ENCODE measurements at places on chromosomes 11 and 22. TPM values are rescaled to one million over a fixed set of nuclear protein-coding genes. Genes with fewer than 3 reads are reported as not detected.

GRCh38 chr11:28739489-28740280, 631.5 kb downstream of the METTL15 start:
- no peak for DNase-seq

CLP1 gene
- polyA plus RNA-seq: 36.7 TPM

DNA sequence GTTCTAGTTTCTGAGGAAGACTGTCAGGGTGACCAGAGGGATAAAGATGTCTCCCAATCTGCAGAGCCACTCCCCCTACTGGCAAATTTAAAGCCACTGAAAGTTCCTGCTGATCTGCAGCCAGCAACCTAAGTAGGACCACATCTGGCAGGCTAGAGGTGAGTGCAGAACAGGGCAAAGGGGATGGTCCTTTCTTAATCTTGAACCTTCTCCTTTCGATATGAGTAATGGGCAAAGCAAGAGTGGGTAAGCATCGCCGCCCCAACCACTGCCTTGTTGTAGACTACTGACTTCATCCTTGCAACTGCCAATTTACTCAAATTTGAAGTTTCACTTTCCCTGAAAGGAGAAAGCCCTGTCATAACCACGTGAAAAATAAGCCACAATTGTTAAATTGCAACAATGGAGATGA, 30.7 kb downstream of the SCUBE2 start:
- no peak for DNase-seq

TSSK2 gene
- polyA plus RNA-seq: not detected

- no peak for DNase-seq
Measured at GRCh38 chr11:121451178-121451985, 732 bp upstream of the SORL1 start.

FOSL1 gene
- polyA plus RNA-seq: 0.17 TPM

- no peak for DNase-seq
Measured at GRCh38 chr11:92443199-92443598, 218.6 kb downstream of the FAT3 start.

TENM4 gene
- not detected for polyA plus RNA-seq

DNA sequence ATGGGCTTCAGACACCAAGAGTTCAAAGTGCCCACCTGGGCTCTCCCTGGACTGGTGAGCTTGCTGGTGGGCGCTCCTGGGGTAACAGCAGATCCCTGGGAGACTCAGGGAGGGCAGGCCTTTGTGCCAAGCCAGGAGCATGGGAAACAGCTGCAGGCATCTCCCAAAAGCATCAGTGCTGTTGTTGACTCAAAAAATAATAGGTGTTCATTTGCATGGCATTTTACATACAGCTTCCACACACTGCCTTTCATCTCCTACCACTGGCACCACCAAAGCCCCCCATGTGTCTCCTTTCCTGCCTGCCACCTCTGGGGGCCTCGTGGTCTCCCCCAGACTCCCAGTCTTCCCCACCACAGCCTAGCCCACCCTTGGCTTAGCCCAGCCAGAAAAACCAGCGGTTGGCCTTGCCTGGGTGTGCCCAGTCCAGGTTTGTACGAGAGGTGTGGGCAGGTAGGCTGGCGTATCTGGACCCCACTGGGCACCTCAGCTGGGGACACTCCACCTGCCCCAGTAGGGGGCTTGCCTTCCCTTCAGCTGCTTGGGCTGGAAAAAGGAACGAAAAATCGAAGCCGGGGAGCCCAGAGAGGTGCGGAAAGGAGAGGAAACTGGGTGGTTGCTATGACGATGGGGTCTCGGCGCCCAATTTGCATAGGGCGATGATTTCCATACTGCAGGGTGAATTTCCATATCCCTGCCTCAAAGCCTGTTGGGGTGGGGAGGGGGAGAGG, 15.0 kb downstream of the POU2F3 start:
- no peak for DNase-seq
